ENCODE measurements at places on chromosomes 1 and 21.

GRCh38 chr1:233665575-233666270 is 51.8 kb downstream of the KCNK1 start:
- no peak for DNase-seq

DNA sequence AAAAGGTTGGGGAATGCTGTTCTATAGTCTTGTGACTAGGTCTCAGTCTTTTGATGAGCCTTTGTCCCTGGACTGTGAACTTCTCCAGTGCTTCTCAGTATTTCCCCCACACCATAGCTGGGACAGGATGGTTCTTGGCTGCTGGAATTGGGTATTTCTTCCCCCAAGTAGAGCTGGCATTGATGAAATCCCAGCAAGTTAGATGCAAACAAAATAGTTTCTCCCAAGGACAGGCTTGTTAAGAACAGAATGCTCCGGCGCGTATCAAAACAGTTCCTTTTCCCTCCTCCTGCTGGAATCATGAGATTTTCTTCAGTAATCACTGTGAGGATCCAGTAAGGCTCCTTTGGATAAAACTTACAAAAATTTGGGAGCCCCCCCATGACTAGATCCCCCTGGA is 162.6 kb downstream of the PIK3R3 start:
- DNase-seq: no peak

GRCh38 chr1:60390593-60391282 is 317.2 kb upstream of the C1orf87 start:
- DNase-seq: no peak

DNA sequence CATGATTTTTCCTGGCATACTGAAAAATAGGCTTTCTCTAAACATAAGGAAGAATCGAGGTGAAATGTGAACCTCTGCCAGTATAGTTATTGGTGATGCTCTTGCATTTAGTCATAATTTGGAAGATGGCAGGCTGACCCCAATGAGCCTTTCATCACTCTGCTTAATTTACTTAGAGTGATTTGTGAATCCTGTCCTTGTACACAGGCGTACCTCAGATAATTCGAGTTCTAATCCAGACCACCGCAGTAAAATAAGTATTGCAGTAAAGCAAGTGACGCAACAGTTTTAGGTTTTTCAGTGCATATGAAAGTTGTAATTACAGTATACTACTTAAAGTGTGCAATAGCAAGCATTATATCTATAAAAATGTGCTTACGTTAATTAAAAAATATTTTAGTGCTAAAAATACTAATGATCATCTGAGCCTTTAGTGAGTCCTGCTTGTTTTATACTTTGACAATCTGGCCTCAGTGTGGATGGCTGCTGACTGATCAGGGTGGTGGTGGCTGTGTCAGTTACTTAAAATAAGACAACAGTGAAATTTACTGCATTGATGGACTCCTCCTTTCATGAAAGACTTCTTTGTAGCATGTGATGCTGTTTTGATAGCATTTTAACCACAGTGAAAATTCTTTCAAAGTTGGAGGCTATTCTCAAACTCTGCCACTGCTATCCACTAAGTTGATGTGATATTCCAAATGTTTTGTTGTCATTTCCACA is 1.7 kb downstream of the PKNOX1 start:
- DNase-seq: no peak

DNA sequence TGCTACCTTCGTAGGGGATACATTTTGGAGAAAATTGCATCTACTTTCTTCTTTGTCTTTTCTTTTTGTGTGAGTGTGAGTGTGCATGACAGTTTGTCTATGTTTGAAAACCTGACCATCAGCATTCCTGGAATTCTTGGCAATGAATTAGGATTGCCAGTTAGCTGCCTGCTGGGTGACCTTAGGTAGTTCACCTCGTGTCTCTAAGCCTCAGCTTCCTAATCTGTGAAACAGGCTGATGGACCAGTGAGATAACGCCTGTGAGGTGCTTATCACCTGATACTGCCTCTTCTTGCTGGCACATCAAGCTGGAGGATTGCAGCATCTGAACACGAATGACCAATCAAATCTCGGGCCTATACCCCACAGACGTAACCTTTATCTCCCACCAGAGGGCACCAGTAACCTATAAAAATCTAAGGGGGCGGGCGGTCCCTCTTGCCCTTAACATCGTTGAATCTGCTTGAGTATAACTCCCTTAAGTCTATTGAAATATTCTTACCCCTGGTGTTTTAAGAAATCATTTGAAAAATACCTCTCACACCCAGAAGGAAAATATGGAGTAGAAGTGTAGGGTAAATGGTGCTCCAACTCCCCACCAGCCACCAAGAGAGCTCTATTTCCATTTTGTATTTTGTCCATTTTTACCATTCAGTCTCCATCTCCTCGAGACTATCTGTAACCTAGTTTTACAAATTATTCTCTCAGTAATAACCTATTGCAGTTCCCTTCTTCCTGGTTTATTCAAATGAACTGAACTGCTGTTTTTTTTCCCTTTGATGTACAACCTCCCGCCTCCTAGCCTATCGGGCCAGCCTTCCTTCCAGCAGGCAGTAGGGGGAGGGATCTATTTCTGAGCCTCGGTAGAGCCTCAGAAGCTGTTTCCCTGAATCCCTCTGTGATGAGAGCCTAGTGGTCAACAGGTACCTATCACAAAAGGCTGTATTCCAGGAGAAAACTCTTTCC is 49.7 kb downstream of the MDM4 start:
- peak; percentile 14 for DNase-seq

DNA sequence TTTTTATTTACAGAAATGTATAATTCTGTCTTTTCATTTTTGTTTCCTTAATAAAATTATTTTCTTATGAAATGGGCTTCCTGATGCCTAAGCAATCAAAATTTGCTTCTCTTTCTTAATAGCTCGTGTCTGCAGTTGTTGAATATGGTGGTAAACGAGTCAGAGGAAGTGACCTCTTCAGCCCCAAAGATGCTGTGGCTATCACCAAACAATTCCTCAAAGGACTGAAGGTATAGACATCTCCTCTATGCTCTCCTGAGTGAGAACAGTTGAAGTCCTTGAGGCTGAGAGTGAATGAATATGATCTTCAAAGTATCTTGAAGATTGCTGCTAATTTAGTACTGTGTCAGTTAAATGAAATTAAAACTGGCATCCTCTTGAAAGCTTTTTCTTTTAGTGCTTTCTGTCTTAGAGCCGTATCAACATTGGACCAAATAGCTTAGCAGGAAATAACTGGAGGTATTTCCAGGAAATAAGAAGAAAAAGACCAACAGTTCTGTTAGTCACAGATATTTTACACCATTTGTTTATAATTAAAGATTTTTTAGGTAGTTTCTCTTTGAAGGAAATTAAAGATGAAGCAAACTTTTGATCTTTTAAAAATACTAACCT is 24.7 kb downstream of the VPS45 start:
- no peak for DNase-seq

GRCh38 chr1:20666804-20667203 is 5.6 kb upstream of the DDOST start:
- DNase-seq: no peak

DNA sequence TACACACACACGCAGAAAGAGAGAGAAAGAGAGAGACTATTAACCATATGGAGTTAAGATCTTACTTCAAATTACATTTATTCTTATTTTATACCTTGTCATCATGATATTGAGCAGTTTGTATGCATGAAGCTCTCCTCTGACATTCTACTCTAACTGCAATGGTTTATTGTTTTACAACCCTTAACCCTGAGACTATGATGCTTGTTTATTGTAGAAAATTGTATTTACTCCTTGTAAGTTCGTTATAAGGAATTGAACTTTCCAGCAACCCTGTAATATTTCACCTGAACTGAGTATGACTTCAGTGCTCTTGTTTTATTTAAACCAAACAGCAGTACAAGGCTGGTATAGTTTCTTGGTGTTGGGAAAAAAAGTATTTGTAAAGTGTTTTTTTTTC is 18.6 kb upstream of the PTPRF start:
- no peak for DNase-seq

- DNase-seq: no peak
Observed at GRCh38 chr1:46613661-46614603, 2.7 kb downstream of the MOB3C start.

DNA sequence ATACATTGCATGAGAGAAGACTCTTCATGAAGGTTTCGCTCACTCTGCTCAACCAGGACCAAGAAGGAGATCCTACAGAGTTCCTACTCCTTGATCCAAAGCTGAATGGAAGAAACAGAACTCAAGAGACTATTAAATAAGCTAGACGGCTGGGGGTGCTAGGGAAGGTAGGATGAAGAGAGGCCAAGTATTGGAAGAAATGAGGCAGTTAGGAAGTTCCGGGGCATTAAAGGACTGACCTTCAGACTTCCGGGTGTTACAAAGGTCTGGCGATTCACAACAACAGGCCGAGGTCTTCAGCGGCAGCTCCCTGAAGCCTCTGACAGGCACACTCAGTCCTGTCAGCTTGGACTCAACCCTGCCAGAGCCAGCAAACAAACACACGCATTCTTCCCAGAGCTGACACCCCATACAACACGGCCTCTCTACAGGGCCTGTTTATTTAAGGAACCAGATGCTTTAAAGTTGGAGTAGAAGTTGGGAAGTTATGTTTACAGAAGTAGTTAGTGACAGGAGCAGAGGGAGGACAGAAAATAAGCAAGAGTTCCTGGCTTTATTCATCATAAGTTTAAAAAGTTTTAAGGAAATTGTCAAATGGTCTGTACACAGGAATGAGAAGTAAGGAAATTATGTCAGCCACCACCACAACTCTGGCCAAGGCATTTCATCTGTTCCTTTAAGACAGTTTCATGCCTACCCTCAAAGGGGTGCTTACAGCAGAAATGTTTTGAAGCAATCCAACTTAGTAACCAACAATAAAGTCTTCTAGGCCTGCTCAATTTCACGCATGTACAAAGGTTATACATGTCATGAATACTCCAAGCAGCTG is 4.7 kb downstream of the SORT1 start:
- DNase-seq: no peak

- DNase-seq: no peak
Observed at GRCh38 chr1:82260666-82261065, 459.9 kb downstream of the ADGRL2 start.

Measured in stimulated activated CD4-positive, alpha-beta T cell treated with anti-CD3 and anti-CD28 coated beads, TNF-alpha, amount 100 ng/mL, for 4 hours (primary cell).